RPMI7951 (cell line): ENCODE measurements at places on chromosomes 5 and 9.
A peak's percentile ranks its signal among the peaks of the same experiment; 100 is the strongest.

GRCh38 chr5:155085282-155085989 lies 71.9 kb downstream of the KIF4B start:
- DNase-seq = no peak

- DNase-seq = peak; percentile 44
These were observed 56.7 kb upstream of the PAPPA start for GRCh38 chr9:116096853-116097252.

DNA sequence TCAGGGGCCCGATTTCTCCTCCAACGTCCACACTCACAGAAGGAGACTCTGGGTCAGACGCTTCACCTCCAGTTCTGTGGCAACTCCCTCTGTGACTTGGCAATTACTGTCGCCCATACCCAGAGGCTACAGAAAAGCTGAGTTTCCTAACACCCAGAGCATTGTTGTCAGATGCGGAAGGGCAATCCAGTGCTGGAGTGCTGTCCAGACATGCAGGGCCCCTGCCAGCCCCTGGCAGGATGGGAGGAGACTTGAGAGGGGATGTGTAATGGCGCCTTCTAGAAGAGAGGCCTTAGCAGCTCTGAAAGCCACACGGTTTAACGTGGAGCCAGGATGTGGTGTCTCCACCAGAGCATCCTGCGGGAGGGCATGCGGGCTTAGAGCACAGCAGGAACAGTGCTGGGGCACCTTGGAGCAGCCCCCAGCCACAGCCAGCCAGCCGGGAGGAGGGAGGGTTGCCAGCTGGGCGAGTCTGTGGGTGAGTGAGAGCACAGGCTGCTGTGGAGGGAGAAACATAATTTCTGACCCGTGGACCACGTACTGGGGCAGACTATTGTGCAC lies 139.4 kb upstream of the IRX1 start:
- no peak for DNase-seq

DNA sequence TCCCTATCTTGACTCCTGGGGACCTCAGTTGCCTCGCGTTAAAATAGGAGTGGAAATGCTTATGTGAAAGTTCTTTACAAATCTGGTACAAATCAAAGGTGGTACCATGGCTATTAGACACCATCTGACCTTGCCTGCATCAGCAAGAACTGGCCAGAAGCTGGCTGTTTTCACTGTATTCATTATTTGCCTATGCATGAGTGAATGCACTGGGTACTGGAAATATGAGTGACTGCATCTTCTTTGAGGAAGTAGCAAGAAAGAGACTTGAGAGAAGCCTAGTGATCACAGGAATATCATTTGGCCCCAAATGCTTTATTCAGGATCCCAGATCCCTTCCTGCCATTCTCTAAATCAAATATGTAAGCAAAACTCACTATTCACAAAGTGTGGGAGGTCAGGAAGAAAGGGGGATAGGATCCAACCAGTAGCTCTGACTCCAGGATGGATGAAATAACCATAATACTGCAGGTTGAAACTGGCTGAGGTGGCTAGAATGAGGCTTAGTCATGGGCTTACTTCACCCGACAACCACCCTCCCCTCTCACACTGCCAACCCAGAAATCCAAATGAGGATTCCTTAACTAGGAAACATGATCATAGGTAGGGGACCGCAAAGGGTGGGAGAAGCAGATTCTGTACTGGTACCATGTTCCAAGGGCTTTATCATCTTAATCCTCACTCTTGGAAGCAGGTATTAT lies 56.7 kb downstream of the FAM114A2 start:
- no peak for DNase-seq

DNA sequence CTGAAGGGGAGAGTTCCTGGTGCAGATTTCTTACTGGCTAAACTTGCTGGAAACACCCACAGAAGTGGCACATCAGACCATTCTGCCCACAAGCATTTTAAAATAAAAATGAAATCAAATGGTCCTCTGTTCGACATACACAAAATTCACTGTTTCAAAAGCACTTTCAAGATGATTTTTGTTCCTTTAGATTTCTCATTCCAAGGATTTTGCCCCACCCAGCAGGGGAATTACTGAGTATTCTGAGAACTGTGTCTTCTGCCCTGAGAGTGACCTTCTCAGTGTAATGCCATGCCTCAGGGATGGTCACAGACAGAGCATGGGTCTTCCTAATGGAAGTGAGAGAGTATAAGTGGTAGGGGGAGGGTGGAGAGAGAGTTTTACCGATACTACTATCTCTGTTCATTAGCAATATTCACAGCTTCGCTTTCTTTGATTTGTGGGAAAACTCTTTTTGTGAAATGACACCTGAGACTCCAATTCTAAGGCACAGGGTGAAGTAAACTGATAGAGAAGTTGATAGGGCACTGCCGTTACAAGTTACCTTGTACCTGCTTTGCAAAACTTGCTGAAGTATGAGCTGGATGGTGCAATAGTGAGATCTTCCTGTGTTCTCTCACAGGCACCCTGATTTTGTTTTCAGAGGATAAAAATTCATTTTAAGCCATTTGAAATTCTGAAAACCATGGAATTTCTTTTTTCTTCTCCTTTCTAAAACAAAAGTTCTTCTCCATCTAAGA lies 95.8 kb upstream of the CD180 start:
- DNase-seq = peak; percentile 22

- DNase-seq = no peak
These were observed 90.4 kb upstream of the COL5A1 start for GRCh38 chr9:134551176-134551575.

DNA sequence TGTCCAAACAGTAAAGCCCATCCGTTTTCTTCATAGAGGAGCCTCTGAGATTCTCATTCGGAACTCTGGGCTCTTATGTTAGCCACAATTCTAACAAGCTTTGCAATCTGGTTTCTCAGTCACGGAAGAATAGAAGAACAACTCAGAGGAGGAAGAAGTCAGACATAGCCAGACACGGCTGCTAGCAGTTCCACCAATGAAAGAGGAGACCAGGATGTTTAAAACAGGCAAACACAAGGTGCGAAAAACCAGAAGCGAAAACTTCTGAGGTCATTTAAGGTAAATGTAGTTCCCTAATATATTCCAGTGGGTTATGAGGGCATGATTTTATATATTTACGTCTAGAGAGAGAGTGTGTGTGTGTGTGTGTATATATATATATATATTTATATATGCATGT lies 34.1 kb upstream of the GDNF start:
- no peak for DNase-seq

- DNase-seq = peak; percentile 62
These were observed 110.0 kb downstream of the LURAP1L start for GRCh38 chr9:12884736-12885395.

DNA sequence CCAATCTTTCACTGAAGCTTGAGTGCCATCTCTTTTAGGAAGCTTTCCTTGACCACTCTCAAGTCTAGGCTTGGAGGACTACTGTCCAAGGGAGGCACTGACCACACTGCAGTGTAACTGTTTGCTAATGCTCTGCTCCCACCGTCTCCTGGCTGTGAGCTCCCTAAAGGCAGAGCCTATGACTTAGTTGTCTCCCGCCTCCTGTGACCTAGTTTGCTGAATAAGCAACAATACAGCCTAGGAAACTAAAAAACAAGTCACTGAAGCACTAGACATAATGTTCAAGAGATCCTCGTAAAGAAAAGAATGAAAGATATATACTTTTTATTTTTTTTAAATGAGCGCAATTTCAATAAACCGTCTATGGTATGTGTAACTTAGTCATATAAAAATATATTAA lies 31.4 kb downstream of the LIX1 start:
- no peak for DNase-seq

GRCh38 chr5:138544181-138545134 lies 1.4 kb upstream of the ETF1 start:
- DNase-seq = peak; percentile 29

DNA sequence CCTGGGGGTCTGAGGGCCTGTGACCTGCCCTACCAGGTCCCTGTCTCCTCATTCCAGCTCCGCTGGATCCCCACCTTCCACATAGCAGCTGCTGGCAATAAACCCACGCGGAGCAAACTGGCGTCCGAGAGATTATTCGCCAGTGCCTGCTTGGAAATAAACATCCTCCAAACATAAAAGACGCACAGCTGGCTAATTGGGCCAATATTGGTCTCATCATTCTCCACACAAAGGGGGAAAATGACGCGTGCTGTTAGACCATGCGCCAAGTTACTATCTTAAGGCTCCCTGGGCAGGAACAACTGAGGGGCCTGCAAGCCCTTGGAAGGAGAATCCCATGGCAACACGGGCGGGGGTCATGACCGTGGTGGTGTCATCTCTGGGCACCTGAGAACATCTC lies 73.3 kb upstream of the SARDH start:
- no peak for DNase-seq

GRCh38 chr9:68577774-68578591 lies 37.3 kb upstream of the TMEM252 start:
- no peak for DNase-seq

- DNase-seq = no peak
These were observed 28.5 kb upstream of the CSF1R start for GRCh38 chr5:150114773-150115408.

DNA sequence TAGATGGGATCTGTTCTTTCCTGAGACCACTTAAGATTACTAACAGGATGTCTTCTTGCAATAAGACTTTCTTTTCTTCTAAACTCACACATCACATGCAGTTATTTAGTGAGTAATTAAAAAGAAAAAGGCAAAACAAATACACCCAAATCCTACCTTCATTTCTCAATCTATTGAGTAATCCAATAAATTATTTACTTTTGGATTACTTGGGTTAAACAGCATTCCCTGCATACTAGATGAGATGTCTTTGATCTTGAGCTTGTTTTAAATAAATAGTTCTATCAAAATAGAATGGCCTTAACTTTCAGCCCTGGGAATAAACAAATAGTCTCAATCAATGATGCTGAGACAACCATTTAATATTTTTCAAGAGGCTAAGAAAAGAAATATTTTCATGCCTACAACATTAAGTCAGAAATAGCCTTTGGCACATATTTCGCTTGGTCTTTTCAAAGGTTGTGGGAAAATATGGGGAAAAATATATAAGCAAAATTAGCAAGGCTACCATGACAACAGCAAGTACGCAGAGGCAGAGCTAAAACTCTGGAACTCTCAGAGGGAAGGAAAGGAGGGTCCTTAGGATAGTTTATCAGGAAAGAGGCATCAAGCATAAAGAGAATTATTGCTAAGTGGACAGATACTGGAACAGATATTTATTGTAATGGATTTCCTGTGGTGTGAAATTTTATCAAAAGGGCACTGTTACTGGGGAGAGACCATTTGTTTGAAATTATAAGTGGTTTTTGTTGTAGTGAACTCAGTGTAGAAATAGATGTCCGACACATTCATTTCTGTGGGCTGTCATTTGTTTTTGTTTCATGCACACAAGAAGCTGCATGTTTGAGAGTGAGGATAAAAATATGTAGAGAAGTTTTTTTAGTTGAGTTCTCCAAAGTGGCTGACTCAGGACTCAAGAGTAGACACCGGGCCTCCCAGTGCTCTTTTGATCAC lies 70.2 kb upstream of the CDH6 start:
- DNase-seq = peak; percentile 11

- no peak for DNase-seq
These were observed 39.5 kb downstream of the CXXC5 start for GRCh38 chr5:139687656-139688055.

DNA sequence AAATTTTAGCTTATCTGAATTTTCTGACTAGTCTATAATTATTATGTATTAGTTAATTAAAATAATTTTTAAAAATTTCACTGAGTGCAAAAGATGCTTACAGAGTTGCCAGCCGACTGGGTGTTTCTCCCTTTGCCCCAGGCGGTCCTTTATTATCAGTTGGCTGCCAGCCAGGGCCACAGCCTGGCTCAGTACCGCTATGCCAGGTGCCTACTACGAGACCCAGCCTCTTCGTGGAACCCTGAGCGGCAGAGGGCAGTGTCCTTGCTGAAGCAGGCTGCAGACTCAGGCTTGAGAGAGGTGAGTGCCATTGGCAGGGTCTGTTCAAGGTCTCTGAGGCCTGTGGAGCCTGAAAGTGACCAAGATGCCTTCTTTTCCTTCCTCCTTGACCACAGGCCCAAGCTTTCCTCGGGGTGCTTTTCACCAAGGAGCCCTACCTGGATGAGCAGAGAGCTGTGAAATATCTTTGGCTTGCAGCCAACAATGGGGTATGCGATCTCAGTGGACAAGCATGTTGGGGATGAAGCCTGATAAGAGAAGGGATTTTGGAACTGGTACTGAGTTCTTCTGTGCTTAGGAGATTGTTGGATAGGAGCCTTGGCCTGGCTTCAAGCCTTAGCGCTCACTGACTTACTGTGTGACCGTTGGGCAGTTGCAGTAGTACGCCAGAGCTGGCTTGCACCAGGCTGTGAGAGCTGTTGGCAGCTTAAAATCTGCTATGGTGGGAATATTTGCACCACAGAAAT lies 10.6 kb downstream of the DELE1 start:
- no peak for DNase-seq

GRCh38 chr5:131514316-131515283 lies 120.4 kb downstream of the RAPGEF6 start:
- DNase-seq = peak; percentile 7

DNA sequence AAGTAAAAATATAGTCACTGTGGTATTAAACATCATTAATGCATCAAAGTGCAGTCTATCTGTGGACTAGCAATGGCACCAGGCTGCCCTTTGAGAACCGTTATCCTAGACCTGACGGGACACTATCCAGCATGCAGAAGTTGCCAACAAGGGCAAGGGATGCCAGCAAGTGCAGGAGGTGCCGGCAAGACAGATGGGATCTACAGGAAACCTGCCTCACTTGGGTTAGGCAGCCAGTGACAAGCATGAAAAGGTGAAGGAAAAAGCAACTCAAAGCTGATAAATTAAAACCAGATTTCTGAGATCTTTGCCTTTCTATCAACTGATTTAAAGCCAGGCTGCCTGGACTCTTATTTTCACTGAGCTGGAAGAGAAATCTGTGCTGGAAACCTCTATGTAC lies 315.2 kb upstream of the PDE4D start:
- DNase-seq = no peak

GRCh38 chr9:92501671-92502393 lies 19.5 kb upstream of the ASPN start:
- DNase-seq = peak; percentile 50

DNA sequence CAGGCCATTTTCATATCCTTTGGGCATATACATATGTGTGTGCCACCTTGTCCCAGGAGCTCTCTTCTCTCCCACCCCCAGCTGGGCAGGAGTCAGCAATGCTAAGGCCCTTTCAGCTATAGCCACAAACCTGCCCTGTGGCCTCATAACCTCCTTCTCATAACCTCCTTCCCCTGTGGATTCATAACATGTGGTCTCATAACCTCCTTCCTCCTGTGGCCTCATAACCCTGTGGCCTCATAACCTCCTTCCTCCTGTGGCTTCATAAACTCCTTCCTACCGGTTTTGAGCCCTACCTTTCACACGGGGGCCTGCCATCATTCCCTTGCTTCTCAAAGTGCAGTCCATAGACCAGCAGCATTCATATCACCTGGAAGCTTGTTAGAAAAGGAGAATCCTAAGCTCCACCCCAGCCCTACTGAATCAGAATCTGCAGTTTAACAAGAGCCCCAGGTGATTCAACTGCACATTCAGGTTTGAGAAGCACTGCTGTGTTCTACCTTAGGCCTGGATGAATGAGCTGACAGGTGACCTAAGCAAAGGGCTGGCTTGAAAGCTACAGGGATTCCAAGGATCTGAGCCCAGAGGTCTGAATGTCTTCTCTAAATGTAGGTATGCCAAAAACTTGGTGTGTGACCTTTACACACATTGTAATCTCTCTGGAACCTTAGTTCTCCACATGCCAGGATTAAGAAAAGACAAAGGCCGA lies 41.9 kb upstream of the PLPP6 start:
- DNase-seq = no peak
